ENCODE measurements at places on chromosomes 4 and X. TPM values are rescaled to one million over a fixed set of nuclear protein-coding genes. Genes with fewer than 3 reads are reported as not detected.

The MAGED4 gene
- 0.35 TPM for total RNA-seq

DNA sequence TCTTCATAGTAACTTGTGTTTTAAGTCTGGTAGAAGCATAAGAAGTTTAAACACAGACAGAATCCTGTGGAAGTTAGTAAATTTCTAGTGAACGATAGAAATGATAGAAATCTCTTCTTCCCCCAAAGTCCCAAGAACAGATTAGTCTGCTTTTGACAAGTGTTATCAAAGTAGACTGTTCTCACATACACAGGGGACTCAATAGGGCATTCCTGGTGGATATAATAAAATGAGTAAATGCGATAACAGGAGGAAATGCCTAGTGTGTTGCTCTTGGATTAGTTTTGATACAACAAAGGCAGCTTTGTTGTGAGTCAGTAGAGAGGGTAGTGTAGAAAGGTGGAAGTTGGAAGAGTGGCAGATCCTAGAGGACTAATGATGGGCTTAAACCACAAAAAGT lies 43.5 kb downstream of the CLCN3 start:
- no peak for DNase-seq

DNA sequence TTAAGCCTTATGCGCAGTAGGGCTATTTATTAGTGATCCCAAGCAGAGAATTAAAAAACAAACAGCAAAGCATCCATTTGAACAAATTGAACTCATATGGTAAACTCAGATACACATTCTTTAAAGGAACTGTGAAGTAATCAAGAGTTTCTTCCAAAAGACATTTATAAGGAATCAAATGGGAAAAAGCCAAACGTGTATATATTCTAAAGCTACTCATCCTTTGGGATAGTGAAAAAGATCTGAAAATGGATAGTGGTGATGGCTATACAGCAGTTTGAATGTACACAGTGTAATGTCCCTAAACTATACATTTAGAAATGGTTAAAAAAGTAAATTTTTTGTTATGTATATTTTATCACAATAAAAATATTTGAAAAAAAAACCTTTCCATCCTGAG lies 16.6 kb upstream of the HPGDS start:
- no peak for DNase-seq

- no peak for DNase-seq
Observed at GRCh38 chr4:167587361-167587760, 353.1 kb upstream of the SPOCK3 start.

- no peak for DNase-seq
Observed at GRCh38 chr4:145956288-145956890, 17.8 kb upstream of the ZNF827 start.

DNA sequence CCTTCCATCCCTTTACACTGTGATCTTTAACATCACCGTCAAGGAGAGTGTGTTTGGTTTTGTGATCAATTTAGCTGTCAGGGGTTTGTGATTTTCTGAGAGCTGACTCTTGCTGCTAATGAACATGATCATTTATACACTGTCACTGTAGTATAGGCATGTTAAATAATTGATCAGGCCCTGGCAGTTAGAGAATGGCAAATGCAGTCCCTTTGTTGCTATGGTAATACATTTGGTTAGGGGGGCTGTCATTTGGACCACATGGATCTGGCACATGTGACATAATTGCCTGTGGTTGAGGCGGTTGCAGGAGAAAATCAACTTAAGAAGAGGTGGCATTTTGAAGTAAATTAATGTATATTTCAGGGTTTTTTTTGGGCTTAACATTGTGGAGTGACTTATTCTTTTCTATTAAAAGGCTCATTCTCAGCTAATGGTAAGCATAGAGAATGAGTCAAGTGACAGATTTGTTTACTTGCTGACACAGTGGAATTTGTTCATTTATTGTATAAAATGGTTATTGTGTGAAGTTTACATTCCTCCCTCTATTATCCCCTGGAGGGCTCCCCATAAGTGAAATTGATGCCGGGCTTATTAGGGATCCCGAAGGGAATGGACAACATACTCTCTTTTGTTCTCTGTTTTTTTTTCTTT lies 114.0 kb downstream of the FHIP1A start:
- no peak for DNase-seq

DNA sequence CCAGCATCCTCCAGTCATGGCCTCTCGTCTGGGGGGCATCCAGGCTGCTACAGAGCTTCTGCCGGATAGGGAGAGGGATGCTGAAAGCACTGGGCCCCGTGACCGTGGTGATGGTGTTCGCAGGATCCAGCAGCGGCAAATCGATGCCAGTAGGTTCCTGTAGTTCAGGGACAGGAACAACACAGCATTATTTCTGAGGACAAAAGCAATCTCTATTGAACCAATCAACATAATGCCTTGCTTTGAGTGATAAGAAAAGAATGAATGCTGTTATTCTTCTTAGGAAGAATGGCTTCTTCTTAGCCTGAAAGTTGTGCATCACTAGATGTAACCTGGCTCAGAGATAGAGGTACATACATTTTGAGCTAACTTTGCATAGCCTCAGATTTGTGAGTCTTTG lies 378.6 kb downstream of the UNC5C start:
- no peak for DNase-seq

The PASD1 gene
- not detected for total RNA-seq

- DNase-seq: no peak
Observed at GRCh38 chr4:183962419-183962818, 57.3 kb downstream of the STOX2 start.
